ENCODE measurements at places on chromosomes 4 and X.

DNA sequence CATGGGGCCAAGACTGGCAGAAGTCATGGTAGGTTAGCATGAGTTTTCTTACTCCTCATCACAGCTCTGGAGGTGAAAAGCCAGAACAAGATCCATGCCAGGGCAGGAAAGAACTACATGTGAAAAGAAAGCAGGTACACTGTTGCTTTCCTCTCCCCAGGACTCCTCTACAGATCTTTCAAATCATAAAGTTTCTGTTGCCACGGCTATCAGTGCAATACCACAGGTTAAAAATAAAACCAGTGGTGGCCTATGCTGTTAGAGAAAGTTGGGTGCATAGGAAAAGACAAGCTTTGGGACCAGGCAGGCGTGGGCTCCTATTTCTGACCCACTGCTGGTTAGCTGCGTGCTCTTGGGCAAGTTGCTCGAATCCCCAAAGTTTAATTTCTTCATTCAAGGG is 81.4 kb downstream of the SH3RF1 start:
- DNase-seq, result no peak

GRCh38 chrX:106391284-106391911 is 220.4 kb upstream of the RADX start:
- DNase-seq, result no peak

GRCh38 chr4:74230902-74231499 is 73.1 kb downstream of the MTHFD2L start:
- DNase-seq, result no peak

DNA sequence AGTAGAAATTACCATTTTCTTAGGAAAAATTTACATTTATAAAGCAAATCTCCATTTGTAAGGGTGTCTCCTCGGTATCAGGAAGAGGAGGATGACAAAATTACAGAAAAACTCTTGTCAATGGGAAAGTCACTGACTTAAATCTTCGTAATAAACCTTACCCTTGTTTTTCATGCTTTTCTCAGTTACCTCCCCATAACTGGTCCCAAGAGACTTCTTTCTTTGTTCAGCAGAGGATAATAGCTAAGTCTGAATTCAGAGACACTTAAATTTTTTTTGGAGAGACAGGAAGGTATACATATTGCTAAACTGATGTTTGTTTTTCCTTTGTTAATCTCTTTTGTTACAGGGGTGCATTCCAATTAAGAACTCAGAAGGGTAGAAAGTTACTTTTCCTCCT is 125.5 kb upstream of the JADE1 start:
- DNase-seq, result no peak

DNA sequence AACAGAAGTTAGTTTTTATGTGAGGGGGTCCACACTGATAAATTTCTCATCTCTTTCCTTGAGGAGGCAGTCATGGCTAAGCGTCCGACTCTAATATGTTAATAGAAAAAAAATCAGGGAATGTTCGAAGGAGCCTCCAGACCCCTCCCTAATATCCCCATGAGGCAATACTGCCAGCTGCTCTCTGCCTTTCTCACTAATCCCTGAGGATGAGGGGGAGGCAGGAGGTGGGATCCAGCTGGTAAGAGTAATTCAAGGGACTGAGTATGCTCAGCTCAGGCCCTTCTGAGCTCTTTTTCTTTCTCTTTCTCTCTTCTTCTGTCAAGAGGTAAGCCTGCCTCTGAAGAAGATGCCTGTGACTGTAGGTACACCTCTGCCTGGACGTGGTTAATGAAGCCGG is 51.7 kb downstream of the PIR start:
- no peak for DNase-seq

- no peak for DNase-seq
Measured at GRCh38 chr4:127759893-127760292, 22.2 kb upstream of the HSPA4L start.

- DNase-seq, result no peak
Measured at GRCh38 chr4:31035761-31036160, 315.6 kb downstream of the PCDH7 start.

GRCh38 chr4:79575709-79576428 is 167.8 kb upstream of the GK2 start:
- no peak for DNase-seq

DNA sequence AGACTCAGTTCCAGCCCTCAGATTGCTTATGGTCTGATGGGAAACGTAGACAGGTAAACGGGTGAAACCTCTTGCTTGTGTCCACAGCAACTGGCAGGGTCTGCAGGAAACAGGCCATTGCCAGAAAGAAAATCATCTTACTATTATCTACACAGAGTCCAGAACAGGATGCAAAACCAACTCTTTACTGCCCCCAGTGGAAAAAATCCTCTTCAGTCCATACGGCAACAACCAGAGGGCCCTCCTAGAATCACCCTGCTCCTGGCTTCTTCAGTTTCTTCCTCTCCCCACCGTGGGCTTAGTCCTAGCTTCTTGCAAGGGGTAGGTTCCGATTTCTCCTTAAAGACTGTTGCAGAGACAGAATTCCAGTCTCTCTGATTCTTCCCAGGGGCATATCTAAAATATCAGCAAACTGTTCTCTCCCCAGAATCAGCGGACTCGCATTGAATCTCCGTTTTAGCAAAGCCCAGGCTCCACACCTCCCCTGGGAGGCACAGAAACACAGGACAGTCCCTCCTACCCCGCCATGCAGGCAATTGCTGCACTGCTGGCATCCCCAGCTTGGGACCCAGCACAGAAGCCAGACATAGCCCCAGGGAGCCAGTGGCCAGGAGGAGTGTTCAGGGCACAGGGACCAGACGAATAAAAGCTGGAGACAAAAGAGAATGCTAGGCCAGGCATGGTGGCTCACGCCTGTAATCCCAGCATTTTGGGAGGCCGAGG is 41.0 kb upstream of the SH3RF1 start:
- DNase-seq, result no peak

GRCh38 chr4:128725405-128726055 is 84.0 kb upstream of the JADE1 start:
- DNase-seq, result no peak

DNA sequence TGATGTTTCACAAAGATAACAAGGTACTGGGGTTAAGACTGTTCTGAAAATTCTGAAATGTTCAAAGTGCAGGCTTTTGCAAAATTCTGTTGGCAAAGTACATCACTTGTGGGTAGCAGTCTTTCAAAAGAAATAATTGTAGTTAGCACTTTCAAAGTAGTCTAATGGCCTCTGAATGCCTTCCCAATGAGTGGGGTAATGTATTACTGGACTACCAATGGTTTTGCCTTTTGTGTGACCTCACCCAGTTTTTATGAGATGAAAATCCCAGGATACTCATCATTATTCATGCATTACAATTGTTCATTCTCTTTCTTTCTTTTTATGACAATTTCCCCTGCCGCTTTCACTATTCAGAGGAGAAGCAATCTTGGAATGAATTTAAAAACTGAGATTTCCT is 686.1 kb downstream of the GLUD2 start:
- no peak for DNase-seq

DNA sequence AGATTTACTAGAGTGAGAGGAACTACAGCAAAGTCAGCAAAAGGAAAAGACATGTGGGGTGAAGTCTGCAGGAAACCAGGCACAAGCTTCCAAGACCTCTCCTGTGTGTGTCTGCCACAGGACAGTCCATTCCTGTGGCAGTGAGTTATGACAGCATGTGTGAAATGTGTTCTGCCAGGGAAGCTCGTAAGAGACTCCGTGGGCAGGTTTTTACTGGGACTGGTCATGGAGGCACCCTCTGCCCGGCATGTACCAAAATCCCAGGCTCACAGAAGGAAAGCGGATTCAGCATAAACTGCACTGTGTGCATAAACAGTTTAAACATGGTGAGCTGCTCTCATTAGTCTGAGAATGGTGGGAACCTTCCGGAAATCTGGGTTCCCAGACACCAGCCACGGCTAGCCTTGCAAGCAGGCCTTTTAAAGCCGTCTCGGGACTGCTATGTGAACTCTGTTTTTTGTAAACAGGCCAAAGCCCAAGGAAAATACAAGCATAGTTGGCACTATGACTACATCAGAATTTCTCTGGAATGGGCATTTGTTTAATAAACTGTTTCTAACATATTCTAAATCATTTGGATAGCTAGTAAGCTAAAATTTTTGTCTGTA is 288.5 kb downstream of the TENM3 start:
- no peak for DNase-seq

- no peak for DNase-seq
Measured at GRCh38 chr4:92060333-92060732, 243.4 kb upstream of the GRID2 start.

GRCh38 chr4:70508801-70509200 is 9.6 kb upstream of the AMTN start:
- no peak for DNase-seq

DNA sequence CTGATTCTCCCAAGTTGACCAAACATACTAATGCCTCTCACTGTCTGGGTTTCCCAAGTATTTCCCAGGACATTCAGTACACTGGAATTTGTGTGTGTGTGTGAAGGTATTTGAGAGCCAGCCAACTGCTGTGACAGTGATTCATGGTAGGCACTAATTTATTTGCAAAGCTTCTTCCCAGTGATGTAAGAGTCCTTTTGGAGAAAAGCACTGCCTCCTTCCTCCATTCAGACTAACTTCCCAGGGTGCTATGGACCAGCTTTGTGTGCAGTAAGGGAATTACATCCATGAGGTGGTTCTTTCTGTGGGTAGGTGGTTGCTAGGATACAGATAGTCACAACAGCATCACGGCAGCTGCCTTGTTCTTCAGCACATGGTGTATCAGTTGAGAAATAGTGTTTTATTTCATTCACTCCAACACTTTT is 8.7 kb downstream of the EGF start:
- DNase-seq, result no peak

DNA sequence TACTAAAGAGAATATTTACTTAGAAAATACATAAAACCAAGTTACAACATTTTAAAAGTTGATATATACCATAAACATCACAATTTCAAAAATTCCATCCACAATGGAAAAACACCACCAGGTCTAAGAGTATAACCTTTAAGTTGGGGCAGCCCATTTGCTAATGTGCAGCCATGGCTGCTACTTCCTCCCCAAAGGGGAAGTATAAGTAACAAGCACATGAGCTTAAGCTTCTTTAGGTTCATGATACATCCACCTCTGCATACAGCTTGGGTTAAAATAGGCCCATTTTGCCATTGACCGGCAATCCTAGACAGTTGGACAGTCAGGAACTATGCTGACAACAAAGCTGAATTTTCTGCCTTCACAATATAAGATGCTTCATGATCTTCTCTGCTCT is 16.6 kb upstream of the GASK1B start:
- DNase-seq, result no peak

DNA sequence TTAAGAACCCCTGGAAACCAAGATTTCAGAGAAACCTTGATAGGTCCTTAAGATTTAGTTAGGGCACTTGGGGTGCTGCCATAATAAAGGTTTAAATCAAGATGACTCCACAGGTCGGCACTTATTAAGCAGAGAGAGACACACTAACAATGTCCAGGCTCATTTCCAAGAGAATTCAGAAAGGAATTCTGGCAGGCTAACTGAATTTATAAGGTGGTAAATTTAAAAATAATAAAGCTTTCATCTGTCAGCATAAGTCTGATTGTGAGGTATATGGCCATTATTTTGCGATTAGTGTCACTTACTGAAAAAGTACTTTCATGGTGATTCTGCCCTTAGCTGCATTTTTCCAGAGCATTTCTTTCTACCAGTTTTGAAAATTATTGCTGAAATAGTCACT is 472.7 kb downstream of the ARAP2 start:
- DNase-seq, result no peak

DNA sequence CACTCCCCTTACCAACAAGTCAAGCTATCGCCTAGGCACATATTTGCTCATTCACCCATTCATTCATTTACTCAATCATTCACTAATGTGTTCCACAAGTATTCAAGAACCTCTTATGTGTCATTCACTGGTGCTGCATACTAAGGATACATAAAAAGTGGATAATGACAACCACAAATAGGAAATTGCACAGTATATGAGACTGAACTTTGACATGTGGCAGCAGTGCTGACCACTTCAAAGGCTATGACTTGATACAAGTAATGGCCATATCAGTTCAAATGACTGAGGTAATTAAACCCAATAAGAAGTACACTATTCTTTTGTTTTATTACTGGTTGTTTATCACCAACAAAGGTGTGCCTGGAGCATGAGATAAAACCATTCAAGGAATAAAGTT is 282.5 kb downstream of the KLHL13 start:
- no peak for DNase-seq

DNA sequence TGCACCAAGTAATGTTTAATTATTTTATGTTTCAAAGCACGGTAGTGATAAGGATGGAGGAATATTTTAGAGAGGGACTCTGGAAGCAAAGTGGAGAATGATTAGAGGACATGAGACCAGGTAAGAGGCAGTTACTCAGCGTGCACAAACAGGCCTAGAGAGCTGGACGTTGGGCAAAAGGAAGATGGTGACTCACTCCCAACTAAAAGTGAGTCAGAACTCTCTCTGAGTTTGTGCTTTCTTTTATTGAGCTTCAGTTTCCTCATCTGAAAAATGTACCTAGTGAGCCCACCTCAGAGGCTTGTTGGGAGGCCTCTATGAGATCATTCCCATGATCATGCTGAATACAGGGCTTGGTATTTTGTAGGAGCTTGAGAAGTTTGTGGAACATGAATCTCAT is 1.6 kb upstream of the ZC4H2 start:
- DNase-seq, result no peak

- DNase-seq, result no peak
Measured at GRCh38 chr4:154720123-154720522, 23.7 kb upstream of the LRAT start.

DNA sequence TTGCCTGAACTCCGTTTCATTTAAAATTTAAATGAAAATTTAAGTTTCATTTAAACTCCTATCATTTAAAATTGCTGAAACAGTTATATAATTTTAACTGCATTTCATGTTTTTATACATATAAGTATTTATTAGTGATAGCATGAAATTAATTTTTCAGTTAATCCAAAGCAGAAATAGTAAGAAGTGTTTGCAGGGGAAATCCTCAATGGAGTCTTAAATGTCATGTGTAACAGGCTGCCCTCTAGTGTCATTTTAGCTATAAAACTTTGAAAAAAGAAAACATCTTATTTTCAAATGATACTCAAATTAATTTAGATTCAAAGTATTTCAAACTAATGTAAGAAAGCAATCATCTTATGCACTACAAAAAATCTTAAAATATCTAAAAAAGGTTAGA is 27.2 kb downstream of the TAPT1 start:
- DNase-seq, result no peak

DNA sequence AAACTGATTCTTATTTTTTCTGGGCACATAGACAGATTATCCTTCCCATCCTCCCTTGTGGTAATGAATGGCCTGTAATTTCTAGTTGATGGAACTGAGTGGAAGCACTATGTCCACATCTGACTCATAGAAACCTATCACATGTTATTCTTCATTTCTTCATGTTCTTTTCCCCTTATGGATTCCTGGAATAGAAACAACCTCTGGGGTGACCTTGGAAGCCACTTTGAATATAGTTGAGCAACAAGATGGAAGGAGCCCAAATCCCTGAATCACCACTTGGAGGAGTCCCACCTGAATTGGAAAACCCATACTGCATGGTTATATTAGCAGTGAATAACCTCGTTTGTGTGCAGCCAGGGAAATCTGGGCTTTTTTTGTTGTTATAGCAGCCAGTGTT is 137.8 kb downstream of the MID1IP1 start:
- DNase-seq, result no peak

DNA sequence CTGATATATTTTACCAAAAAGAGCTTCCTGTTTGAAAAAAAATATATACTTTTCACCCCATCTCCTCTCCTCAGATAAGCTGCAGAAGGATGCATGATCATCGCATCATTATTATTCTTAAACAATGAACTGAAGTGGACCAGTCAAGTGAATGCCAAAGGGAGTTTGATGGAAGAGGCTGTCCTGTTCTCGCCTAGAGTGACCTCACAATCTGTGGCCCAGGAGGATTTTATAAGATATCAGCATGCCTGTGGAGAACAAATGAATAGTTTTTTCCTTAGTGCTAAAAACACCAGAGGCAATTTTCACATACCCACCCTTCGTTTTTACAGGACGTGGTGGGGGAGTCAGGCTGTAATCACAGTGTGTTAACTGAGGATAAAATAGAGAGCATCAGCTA is 112.7 kb downstream of the USP46 start:
- DNase-seq, result no peak

Data from stimulated activated CD8-positive, alpha-beta memory T cell treated with anti-CD3 and anti-CD28 coated beads, Interleukin-7, amount 100 ng/mL, for 24 hours (primary cell).